ENCODE measurements at places on chromosomes 1 and 21. TPM values are rescaled to one million over a fixed set of nuclear protein-coding genes. Genes with fewer than 3 reads are reported as not detected.

The PBXIP1 gene
- 46.0 TPM for total RNA-seq

The PITHD1 gene
- total RNA-seq = 45.1 TPM

The LGR6 gene
- not detected for total RNA-seq

The RNU1-3 gene
- under 0.01 TPM for total RNA-seq

The TCP10L gene
- total RNA-seq = 1.5 TPM

The REG4 gene
- not detected for total RNA-seq

The FASLG gene
- total RNA-seq = not detected

The IQCC gene
- total RNA-seq = 2.3 TPM

The GALNT2 gene
- total RNA-seq = 38.8 TPM

The C1orf116 gene
- total RNA-seq = 29.2 TPM

The AJAP1 gene
- 2.4 TPM for total RNA-seq

The FAM78B gene
- 0.21 TPM for total RNA-seq

The CFAP57 gene
- 1.9 TPM for total RNA-seq

The LIN9 gene
- total RNA-seq = 4.5 TPM

The CEP170 gene
- total RNA-seq = 30.4 TPM

The TNFRSF4 gene
- not detected for total RNA-seq

The IFNLR1 gene
- total RNA-seq = 7.5 TPM

The TINAGL1 gene
- total RNA-seq = 186 TPM

The LELP1 gene
- total RNA-seq = not detected

The GPR25 gene
- not detected for total RNA-seq

The GUCA2A gene
- total RNA-seq = not detected

The CLCNKA gene
- not detected for total RNA-seq

The CD164L2 gene
- 1.2 TPM for total RNA-seq

The RGSL1 gene
- total RNA-seq = not detected

The CD5L gene
- not detected for total RNA-seq

The DCST2 gene
- total RNA-seq = 0.64 TPM

The MAP1LC3C gene
- total RNA-seq = not detected

The SEMA4A gene
- 3.4 TPM for total RNA-seq

The C1orf115 gene
- 3.1 TPM for total RNA-seq

The TMCC2 gene
- total RNA-seq = 0.64 TPM

The ZSWIM5 gene
- not detected for total RNA-seq

The CHTOP gene
- 20.5 TPM for total RNA-seq

The PLA2G2C gene
- not detected for total RNA-seq

The NUP210L gene
- 0.24 TPM for total RNA-seq

The SPRR3 gene
- 51.4 TPM for total RNA-seq

All from tracheal epithelial cell (primary cell).